ENCODE measurements at places on chromosomes 7 and 10.

GRCh38 chr7:18873734-18874336 lies 243.6 kb downstream of the TWIST1 start:
- peak; percentile 26 for DNase-seq

- DNase-seq = no peak
Measured at GRCh38 chr7:6398943-6399342, 48.8 kb downstream of the DAGLB start.

DNA sequence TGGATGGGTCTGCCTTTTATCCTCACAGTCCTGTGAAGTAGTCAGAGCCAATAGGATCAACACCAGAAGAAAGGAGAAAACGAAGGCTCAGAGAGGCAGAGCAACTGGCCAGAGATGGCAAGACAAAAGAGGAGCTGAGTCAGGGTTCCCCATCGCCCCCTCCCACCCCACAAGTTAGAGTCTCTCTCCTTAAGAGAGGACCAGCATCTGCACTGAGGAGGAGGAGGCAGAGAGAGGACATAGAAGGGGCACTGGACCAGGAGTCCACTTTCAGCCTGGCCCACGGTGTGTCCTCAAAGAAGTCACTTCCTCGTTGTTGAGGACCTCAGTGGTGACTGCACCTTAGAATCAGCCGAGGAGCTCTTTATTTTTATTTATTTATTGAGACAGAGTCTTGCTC lies 11.6 kb downstream of the SPOCK2 start:
- DNase-seq = no peak

DNA sequence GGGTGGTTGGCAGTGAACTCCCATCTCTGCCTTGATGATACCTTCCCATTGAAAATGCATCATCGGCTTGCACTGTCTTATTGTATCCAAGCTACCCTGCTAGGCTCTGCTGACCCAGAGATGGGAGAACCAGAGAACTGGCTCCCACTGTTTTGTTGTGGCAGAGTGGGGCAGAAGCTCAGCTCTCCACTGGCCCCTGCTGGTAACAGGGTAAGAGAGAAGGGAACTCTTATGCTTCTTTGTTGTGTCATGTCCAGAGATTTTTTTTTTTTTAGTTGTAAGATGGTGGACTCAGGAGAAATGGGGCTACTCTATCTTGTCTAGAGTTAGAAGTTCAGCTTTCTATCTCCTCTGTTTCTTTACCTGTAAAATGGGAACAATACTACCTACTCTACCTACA lies 100.5 kb upstream of the SDK1 start:
- DNase-seq = peak; percentile 35

DNA sequence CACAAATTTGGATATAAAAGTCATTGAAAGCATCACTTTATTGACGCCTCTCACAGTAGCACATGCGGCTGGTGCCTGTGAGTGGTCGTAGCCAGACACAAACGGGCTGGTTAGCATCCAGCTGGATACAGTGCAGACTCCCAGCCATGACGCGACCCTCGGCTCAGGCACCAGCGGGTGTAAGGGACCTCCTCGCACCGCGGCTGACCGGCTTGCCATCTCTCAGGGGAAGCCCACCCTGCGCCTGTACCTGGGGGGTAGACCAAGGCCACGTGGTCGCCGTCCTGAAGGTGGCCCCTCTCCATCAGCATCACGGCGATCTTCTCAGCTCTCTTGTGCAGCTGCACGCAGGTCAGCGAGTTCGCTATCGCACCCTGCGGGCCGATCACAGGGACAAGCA lies 213.8 kb downstream of the ZMYND11 start:
- DNase-seq = no peak

- DNase-seq = no peak
Measured at GRCh38 chr10:91935886-91936285, 12.3 kb downstream of the BTAF1 start.

DNA sequence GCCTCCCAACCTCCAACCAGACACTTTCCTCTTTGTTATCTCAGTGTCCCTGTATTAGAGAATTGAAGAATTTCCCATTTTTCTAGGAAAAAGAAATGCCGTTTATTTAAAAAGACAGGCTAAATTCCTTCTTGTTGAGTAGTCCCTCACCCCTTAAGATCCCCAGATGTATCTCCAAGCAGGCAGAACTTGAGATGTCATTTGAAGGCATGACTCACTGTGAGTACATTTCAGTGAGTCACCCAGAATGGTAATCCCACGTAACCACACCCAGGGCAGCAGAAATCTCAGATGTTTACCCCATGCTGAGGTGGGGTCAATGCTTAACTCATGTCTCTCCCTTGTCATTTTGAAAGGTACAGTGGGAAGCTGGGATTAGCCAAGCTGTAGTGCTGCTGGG lies 4.4 kb downstream of the ZNF655 start:
- peak; percentile 83 for DNase-seq

DNA sequence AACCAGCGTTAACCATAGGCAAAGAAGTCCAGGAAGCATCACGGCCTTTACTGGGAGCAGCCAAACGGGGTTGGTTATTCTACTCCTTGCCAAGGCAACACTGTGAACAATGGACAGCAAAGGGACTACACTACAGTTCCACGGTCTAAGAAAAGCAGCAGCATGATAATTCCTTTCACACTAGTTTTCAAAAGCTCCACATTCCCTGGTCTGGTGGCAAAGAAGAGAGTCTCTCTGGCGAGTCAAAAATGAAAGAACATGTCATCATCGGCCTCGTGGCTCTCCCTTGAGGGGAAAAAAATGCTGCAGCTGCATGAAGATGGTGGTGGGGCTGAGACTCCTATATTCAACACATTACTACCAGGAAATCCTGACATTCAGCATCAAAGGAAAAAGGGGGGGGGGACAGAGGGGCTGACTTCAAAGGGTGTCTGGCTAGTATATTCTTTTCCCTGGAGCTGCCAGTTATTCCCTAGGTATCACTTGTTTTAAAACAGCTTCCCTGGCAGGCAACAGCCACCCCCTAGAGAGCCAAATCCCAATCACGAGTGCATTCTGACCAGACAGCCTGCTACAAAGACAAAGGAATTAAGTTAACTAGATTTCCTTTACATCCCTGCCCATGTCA lies 49.1 kb downstream of the SLC37A3 start:
- no peak for DNase-seq

DNA sequence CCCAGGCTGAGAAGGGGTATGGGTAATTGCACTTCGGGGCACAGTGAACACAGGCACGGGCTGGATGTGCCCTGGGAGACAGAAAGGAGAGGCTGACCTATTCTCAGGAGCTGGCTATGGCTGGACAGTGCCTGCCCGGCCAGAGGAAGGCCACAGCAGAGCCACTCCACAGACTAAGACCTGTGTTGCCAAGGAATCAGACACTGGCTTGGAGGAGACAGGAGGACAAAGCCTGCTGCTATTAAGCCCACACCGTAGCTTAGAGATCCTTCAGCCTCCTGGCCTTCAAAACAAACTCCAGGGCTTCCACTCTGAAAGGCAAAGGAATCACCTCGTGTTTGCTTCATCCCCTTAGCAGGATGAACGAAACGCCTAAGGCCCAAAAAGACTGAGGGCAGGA lies 82.2 kb downstream of the ALOX5 start:
- no peak for DNase-seq

DNA sequence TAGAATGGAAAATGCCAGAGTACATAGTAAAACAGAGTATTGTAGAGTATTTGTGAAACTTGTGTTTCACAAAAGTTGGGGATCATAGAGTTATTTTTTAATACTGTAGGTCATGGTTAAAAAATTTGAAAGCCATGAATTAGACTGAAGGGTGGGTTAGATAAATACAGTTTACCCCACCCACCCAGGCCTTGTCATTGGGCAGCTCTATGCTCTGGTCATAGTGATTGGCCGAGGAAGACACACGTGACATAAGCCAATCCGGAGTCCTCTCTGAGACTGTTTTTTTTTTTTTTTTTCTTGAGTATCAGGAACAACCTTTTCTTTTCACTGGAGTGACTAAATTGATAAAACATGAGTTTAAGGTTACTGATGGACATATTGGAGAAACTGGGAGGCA lies 33.3 kb upstream of the ORC5 start:
- no peak for DNase-seq

DNA sequence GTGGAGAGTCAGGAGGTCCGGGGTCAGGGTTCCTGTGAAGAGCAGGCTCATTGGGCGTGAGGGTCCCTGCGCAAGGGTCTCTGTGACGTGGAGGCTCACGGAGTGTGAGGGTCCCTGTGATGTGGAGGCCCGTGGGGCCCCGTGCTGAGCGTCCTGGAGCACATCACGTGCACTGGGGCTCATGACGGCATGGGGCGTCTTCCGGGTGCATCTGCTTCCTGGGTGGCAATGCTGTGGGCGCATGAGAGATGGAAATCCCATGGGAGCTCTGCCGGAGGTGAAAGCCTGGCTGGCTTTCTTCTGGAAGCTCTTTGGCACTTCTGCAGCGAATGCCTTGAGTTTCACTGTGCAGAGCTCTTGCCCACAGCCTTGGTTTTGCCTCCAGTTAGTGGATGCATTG lies 71.4 kb downstream of the WDR37 start:
- no peak for DNase-seq

DNA sequence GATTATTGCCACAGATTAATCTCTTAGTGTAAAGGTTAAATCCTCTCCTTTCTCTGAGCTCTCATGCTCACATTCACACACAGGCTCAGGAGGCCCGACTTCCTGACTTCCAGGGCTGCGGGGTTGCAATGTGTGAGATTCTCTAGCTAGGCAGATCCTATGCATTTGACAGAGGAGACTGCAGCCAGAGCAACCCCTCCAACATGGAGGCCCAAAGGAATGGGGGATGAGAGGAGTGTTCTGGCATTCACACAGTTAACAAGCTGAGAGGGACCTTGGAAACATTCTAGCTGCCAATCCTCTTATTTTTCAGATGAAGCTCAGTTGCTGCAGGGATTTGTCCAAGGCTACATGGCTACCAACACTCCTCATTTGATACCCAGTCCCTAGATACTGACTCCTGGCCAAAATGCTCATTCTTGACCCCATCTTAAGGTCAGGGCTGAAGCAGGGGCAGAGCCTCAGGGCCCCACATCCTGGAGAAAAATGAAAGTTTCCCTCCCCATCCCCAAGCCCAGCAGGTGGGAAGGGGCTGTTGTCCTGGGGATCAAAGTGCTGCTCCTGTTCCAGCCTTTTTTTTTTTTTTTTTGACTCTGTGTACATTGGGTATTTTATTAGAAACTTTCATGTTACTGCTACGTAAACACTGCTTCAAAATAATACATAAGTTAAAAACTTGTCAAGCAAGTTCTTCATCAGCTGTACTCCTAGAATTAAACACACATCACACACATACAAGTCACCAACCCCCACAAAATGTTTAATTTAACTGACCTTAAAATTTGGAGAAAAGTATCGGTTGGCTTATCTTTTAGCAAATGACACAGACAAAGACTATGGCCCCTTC lies 325.6 kb downstream of the PLXNA4 start:
- DNase-seq = no peak

Data from hepatocyte (in vitro differentiated cells).